HCT116 (cell line): ENCODE measurements at places on chromosomes 5 and 9. TPM values are rescaled to one million over a fixed set of nuclear protein-coding genes. Genes with fewer than 3 reads are reported as not detected.
A peak's percentile ranks its signal among the peaks of the same experiment; 100 is the strongest.

GRCh38 chr9:30584559-30584958 is 1799.9 kb upstream of the ACO1 start:
- H3K36me3 ChIP-seq = no peaks in the 10 kb centered on the region
- no peaks in the 10 kb centered on the region for H3K4me1 ChIP-seq
- H3K4me3 ChIP-seq = no peak overlapping the region
- H3K27ac ChIP-seq = no peak overlapping the region
- no peak for DNase-seq
- no peaks in the 10 kb centered on the region for H3K27me3 ChIP-seq

- H3K4me3 ChIP-seq = no peak overlapping the region
- H3K4me1 ChIP-seq = peaks cover 4% of the 10 kb centered on the region; the same call in 1 of the 2 replicates
- peaks cover 44% of the 10 kb centered on the region for H3K27me3 ChIP-seq
- no peak overlapping the region for H3K27ac ChIP-seq
Measured at GRCh38 chr9:124009531-124010217, 1.9 kb upstream of the LHX2 start.

DNA sequence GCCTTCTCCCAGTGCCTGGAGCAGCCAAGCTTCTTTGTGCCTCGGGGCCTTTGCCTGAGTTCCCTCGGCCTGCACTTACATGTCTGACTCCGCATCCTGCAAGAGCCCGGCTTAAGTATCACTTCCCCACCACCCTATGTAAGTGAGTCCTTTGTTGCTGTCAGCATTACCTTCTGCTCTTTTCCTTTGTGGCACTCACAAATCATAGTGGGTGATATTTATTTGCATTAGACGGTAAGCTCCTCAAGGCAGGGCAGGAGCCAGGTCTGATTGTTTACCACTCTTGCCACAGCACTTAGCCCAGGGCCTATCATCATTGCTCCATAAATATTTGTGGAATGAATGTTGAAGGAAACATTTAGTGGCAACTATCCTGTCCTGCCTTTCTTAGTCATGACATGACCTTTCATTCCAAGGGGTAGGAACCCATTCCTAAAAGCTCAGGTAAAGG is 4.8 kb downstream of the GM2A start:
- no peak overlapping the region; the same call in 1 of the 2 replicates for H3K27ac ChIP-seq
- H3K36me3 ChIP-seq = no peaks in the 10 kb centered on the region
- H3K4me3 ChIP-seq = no peak overlapping the region
- H3K4me1 ChIP-seq = no peaks in the 10 kb centered on the region
- H3K27me3 ChIP-seq = no peaks in the 10 kb centered on the region

DNA sequence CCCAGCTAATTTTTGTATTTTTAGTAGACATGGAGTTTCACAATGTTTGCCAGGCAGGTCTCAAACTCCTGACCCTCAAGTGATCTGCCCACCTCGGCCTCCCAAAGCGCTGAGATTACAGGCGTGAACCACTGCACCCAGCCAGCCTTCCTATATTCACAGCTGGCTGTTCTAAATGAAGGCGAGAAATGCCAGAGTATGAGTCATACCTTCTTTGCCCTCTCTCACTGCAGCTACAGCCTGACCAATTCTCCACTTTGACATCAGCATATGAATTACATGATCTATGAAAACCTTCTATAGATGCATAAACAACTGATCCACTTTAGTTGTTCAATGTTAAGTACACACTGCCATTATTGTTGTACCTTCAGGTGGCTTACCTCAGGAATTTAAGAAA is 14.5 kb downstream of the APTX start:
- no peak overlapping the region for H3K27ac ChIP-seq
- H3K4me1 ChIP-seq = no peaks in the 10 kb centered on the region
- no peaks in the 10 kb centered on the region for H3K27me3 ChIP-seq
- DNase-seq = no peak

CCL19 gene
- total RNA-seq = not detected

DNA sequence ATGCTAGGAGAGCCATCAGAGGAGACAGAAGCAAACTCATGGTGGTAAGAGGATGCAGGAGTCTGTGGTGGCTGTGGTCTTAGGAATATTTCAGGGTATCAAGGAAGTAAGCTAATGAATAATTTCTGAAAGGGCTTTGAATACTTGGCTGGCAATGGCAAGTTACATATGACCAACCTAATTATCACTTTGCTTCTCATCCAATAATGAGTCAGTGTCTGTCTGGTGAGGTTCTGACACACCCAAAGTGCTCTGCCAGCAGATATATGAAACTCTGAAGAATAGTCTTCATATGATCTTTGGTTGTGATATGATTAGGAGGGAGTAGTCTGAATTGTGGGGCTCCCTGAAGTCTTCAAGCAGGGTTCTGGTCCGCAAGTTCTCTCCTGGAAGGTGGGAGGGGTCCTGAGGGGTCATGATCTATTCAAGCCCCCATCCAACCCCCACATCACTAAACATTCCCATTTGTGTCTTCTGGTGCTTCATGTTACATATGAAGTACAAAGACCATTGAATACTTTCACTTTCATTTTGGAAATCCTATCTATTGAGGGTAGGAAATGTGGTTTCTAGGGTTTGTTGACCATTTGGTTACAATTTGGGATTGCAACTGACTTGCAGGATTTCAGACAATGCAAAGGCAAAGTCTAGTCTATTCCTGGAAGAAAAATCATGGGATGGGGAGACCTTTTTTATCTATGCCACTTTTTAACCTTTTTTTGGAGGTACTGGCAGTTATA is 199.9 kb upstream of the CDKN2B start:
- H3K4me1 ChIP-seq = peaks cover 57% of the 10 kb centered on the region
- no peak overlapping the region for H3K4me3 ChIP-seq
- no peak overlapping the region for H3K27ac ChIP-seq
- no peaks in the 10 kb centered on the region for H3K36me3 ChIP-seq
- DNase-seq = no peak
- no peaks in the 10 kb centered on the region for H3K27me3 ChIP-seq

GRCh38 chr5:124459984-124460383 is 286.5 kb downstream of the ZNF608 start:
- no peak overlapping the region for H3K4me3 ChIP-seq
- H3K27ac ChIP-seq = no peak overlapping the region
- no peaks in the 10 kb centered on the region for H3K4me1 ChIP-seq
- no peaks in the 10 kb centered on the region for H3K27me3 ChIP-seq
- H3K36me3 ChIP-seq = no peaks in the 10 kb centered on the region

DNA sequence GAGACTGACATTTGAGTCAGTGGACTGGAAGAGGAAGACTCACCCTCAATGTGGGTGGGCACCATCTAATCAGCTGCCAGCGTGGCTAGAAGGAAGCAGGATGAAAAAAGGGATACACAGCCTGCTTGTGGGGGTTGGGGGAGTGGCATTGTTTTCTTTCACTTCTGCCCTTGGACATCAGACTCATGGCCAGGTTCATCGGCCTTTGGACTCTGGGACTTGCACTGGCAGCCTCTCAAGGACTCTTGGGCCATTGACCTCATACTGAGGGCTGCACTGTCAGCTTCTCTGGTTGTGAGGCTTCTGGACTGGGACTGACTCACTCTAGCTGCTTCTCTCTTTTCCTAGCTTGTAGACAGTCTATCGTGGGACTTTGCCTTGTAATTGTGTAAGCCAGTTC is 374.9 kb downstream of the TLE1 start:
- DNase-seq = no peak
- H3K4me3 ChIP-seq = no peak overlapping the region
- H3K36me3 ChIP-seq = no peaks in the 10 kb centered on the region
- H3K4me1 ChIP-seq = no peaks in the 10 kb centered on the region
- H3K27ac ChIP-seq = no peak overlapping the region

- H3K27me3 ChIP-seq = no peaks in the 10 kb centered on the region
- peaks cover 23% of the 10 kb centered on the region for H3K36me3 ChIP-seq
- H3K4me3 ChIP-seq = no peak overlapping the region
- DNase-seq = no peak
Measured at GRCh38 chr5:74761241-74761640, 5.7 kb downstream of the GFM2 start.

GRCh38 chr5:154745349-154745748 is 9.8 kb upstream of the LARP1 start:
- H3K27ac ChIP-seq = no peak overlapping the region
- no peak for DNase-seq
- no peaks in the 10 kb centered on the region for H3K27me3 ChIP-seq
- H3K36me3 ChIP-seq = no peaks in the 10 kb centered on the region
- H3K4me1 ChIP-seq = no peaks in the 10 kb centered on the region

DNA sequence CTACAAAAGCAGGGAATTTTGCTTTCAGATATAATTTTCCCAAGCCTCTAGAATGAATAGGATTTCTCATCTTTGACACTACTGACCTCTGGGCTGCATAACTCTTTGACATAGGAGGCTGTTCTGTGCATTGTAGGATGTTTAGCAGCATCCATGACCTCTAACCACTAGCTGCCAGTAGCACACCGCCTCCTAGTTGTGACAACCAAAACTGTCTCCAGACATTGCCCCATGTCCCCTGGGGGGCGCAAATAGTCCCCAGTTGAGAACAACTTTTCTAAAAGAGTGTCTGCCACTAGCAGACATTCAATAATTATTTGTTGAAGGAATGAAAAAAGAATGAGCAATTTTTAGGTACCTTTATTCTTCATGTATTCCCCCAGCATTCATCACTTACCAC is 51.8 kb downstream of the POU4F3 start:
- no peaks in the 10 kb centered on the region; the same call in 1 of the 2 replicates for H3K4me1 ChIP-seq
- H3K36me3 ChIP-seq = no peaks in the 10 kb centered on the region
- DNase-seq = peak; percentile 6
- H3K27ac ChIP-seq = no peak overlapping the region
- H3K27me3 ChIP-seq = peaks cover 18% of the 10 kb centered on the region
- H3K4me3 ChIP-seq = no peak overlapping the region

DNA sequence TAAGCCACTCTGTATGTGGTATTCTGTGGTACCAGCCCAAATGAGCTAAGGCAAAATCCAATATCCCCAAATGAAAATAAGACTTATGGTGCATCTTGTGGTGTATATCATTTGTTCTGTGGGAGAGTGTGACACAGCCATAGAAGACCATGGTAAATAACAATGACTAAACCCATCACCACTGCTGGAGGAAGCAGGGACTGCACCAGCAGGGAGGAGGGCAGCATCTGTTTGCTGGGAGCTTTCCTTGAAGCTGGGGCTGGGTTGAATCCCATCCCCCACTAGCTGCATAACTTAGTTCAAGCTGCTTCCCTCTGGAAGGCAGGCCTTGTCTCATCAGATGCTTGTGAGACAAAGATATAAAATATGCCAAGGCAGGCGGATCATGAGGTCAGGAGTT is 14.2 kb downstream of the GADD45G start:
- H3K4me3 ChIP-seq = no peak overlapping the region
- H3K27ac ChIP-seq = no peak overlapping the region
- no peaks in the 10 kb centered on the region for H3K36me3 ChIP-seq
- DNase-seq = no peak
- no peaks in the 10 kb centered on the region for H3K4me1 ChIP-seq
- H3K27me3 ChIP-seq = no peaks in the 10 kb centered on the region; the same call in 1 of the 2 replicates

DNA sequence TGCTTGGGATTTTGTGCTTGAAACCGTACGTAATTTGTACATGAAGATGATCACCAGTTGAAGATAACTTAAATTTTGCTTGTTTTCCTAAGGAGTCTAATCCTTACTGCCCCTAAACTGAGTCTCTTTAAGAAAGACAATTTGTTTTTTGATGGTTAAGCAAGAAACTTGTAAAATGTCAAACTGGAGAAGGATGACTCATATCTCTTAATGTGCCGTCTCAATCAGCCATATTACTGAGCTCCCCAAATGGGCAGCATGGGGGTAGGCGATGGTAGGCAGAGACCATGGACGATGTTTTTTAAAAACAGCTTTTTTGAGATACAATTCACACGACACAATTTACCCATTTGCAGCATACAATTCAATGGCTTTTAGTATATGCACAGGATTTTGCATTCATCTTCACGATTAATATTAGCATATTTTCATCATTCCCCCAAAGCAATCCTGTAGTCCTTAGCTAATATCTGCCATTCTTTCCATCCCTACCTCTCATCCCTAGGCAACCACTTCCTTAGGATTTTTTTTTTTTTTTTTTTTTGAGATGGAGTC is 14.3 kb downstream of the ARHGAP26 start:
- no peak overlapping the region for H3K4me3 ChIP-seq
- peaks cover 12% of the 10 kb centered on the region; the same call in 1 of the 2 replicates for H3K4me1 ChIP-seq
- no peaks in the 10 kb centered on the region for H3K36me3 ChIP-seq
- H3K27ac ChIP-seq = no peak overlapping the region
- DNase-seq = no peak

- peaks cover 4% of the 10 kb centered on the region; the same call in 1 of the 2 replicates for H3K27me3 ChIP-seq
- DNase-seq = no peak
- no peaks in the 10 kb centered on the region for H3K4me1 ChIP-seq
Measured at GRCh38 chr5:35180046-35180445, 50.2 kb downstream of the PRLR start.

SPAG8 gene
- total RNA-seq = 0.39 TPM

- no peaks in the 10 kb centered on the region for H3K36me3 ChIP-seq
- no peaks in the 10 kb centered on the region for H3K27me3 ChIP-seq
- no peak for DNase-seq
- H3K4me1 ChIP-seq = no peaks in the 10 kb centered on the region; the same call in 1 of the 2 replicates
Measured at GRCh38 chr5:115329475-115329874, 33.0 kb upstream of the CCDC112 start.

GRCh38 chr9:38029915-38030638 is 39.0 kb downstream of the SHB start:
- no peak overlapping the region for H3K27ac ChIP-seq
- no peaks in the 10 kb centered on the region for H3K27me3 ChIP-seq
- H3K4me1 ChIP-seq = peaks cover 53% of the 10 kb centered on the region

DNA sequence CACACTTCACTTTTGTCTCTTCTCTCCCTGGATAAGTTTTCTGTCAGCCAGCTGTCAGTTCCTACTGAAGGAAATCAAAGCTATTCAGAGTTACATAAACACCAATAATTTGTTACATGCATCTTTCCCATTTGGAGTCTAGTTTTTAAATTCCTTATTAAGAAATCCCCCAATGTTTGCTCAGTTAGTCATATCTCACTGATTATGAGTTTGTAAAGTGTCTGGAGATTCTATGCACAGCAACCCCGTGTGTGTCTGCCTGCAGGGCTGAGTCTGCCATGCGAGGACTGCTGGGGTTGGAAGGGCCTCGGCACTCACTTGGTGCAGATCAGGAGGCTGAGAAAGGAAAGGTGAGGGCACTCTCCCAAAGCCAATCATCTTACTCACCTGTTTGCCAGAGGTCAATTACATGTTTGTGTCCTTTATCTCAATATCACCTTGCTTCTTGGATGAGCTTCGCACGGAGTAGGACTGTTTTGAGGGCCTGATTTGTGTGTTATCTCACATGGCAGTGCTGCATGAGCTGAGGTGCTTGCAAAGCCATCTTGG is 3.3 kb downstream of the ANKRD34B start:
- no peak overlapping the region for H3K27ac ChIP-seq
- no peaks in the 10 kb centered on the region for H3K27me3 ChIP-seq
- H3K36me3 ChIP-seq = no peaks in the 10 kb centered on the region
- DNase-seq = no peak
- peaks cover 2% of the 10 kb centered on the region; the same call in 1 of the 2 replicates for H3K4me1 ChIP-seq

GRCh38 chr9:136535070-136535469 is 10.8 kb downstream of the NOTCH1 start:
- peaks cover 2% of the 10 kb centered on the region; the same call in 1 of the 2 replicates for H3K36me3 ChIP-seq
- no peaks in the 10 kb centered on the region for H3K27me3 ChIP-seq
- no peak for DNase-seq
- no peak overlapping the region for H3K27ac ChIP-seq
- H3K4me1 ChIP-seq = peaks cover 51% of the 10 kb centered on the region

GRCh38 chr9:122204055-122204454 is 24.7 kb downstream of the LHX6 start:
- H3K27ac ChIP-seq = no peak overlapping the region
- no peak for DNase-seq
- peaks cover 12% of the 10 kb centered on the region for H3K4me1 ChIP-seq
- H3K27me3 ChIP-seq = no peaks in the 10 kb centered on the region
- no peaks in the 10 kb centered on the region for H3K36me3 ChIP-seq

PSAT1 gene
- total RNA-seq = 226 TPM

SQSTM1 gene
- total RNA-seq = 299 TPM

- no peak for DNase-seq
- no peak overlapping the region for H3K4me3 ChIP-seq
- no peaks in the 10 kb centered on the region for H3K4me1 ChIP-seq
- H3K27ac ChIP-seq = no peak overlapping the region
- no peaks in the 10 kb centered on the region for H3K27me3 ChIP-seq
Measured at GRCh38 chr5:38731461-38731860, 114.4 kb upstream of the OSMR start.
